ENCODE measurements at places on chromosomes 5 and 9.

- DNase-seq, result no peak
These were observed 27.4 kb upstream of the MEGF9 start for GRCh38 chr9:120741701-120742100.

GRCh38 chr5:119631660-119632059 lies 2.3 kb downstream of the FAM170A start:
- DNase-seq, result no peak

GRCh38 chr5:79564798-79565279 lies 47.4 kb upstream of the TENT2 start:
- DNase-seq, result no peak

DNA sequence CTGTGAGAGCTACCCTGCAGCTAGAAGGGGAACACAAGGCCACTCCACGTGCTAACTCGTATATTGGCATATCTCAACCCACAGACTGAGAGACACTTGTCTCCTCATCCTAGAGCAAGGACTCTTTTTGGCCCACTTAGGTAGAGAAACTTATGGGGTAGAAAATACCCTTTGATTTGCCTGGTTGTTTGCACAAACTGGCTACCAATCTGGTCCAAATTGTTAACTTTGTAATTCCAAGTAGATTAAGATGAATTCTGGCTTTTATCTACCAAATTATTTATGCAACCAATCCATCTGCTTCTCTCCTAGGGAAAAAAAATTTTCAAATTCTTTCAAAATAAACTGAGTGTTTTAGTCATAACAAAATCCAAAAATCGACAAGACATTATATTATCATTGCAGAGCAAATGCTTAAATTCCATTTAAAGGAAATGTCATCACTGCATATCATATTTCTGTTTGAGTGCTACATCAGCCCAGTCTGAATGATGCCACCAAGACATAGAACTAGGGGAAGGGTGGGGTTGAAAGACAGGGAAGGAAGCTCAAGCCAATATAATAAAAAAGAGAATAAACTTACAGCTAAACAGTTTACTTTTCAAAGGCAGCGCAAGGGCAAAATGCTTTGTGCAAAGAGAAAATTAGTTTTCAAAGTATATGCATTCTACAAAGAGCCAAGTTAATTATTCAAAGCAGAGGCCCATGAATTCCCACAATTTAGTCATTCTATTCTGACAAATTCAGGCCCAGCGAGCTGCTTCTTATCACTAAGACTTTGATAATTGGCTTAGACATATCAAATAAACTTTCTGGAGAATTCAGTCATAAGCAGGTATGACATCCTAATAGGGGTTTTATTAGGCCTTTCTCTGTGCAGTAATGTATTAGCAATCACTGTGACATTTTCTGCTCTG lies 198.0 kb downstream of the CAAP1 start:
- DNase-seq, result no peak

DNA sequence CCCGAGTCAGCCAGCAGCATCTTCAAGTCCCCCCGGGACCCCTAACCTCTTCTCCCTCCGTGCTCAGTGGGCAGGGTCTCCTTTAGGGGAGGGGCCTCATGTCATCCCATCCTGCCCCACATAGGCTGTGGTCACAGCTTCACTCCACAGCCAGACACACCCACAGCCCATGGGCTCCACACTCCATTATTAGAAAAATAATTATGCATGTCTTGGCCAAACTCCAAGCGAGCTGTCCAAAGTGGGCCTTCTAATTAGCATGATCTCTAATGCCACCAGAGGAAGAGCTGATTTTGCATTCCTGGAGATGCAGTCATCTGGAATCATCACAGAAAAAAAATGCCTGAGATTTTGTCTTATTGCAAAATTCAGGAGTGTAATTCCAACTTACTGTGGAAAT lies 418.2 kb downstream of the IRX2 start:
- DNase-seq, result no peak
